ENCODE measurements at places on chromosomes 2 and 18.

DNA sequence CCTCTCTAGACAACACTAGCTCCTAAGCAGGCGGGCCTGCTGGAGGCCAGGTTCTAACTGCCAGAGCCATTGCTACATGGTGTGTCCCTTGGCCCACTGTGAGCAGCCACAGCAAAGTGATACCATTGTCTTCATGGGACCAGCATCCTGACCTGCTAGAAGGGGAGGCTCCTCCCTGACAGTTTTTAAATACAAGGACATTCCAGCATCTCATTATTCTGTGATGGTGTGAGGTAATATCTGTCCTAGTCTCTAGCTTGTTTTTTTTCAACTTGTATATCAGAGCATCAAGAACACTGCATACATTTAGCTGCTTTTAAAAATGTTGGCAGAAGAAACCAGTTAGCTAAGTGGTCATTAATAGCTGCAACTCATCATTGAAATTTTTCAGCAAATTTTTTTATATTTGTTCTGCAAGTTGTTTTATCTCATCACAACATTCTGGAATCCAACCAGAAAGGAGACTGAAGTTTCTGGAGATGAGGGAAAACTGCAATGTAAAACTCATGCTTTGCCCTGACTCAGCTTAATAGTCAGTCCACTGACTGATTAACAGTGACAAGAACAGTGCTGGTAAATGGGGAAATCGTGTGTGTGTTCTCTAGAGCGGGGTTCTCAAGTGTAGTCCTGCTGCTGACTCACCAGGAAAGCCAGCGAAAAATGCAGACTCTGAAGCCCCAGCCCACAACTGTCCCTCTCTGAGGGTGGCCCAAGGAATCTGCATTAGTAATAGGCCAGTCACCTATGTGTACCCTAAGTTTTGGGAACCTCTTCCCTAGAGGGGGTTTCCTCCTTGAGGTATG is 17.8 kb downstream of the MAPRE3 start:
- DNase-seq: no peak

GRCh38 chr18:46720521-46720920 is 36.3 kb downstream of the ST8SIA5 start:
- DNase-seq: no peak

DNA sequence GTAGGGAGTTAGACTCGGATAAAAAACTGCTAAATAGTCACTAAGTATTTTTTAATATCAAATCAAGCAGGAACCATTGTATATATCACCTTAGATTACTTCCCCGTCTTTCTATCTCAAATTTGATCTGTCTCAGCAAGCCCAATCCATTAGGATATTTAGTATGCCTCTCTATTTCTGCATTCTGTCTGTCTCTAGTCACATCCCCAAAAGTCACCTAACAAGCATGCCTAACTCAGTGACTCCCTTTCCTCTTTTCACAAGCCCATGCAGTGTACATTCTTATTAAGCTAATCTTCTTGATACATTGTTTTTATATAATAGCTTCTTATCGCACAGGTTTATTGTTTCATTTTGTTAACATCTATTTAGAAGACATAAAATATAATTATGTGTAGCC is 57.8 kb downstream of the PDE1A start:
- no peak for DNase-seq

GRCh38 chr18:80145196-80145804 is 36.2 kb downstream of the ADNP2 start:
- DNase-seq: no peak

- no peak for DNase-seq
These were observed 10.7 kb upstream of the CWC22 start for GRCh38 chr2:180017784-180018183.

- DNase-seq: no peak
These were observed 598 bp upstream of the C2orf69 start for GRCh38 chr2:199910338-199911051.

DNA sequence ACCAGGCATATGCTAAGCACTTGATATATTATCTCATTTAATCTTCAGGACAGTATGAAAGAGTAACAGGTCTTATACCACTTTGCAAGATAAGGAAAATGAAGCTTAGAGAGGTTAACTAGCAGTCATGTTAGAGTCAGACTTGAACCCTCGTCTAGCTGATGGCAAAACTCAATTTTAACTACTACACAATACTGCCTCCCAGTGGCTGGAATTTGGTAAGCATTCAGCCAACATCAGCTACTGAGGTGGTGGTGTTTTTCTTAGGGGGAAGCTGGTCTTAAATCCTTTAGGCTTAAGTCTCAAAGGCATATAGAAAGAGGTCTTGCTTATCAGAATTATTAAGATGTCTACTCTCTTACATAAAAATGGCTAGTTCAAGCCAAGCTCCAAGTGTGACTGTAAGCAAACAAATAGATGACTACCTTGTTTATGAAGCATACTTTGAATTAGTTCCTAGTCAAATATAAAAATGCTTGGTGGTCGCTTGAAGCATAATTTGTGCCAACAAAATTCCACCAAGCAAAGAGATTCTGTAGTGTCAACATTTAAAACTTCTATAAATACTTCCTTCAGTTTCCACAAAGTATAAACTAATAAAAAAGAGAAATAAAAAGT is 325.4 kb upstream of the FIGN start:
- peak; percentile 81 for DNase-seq

- peak; percentile 37 for DNase-seq
These were observed 2.3 kb upstream of the MAL start for GRCh38 chr2:95023222-95023597.

DNA sequence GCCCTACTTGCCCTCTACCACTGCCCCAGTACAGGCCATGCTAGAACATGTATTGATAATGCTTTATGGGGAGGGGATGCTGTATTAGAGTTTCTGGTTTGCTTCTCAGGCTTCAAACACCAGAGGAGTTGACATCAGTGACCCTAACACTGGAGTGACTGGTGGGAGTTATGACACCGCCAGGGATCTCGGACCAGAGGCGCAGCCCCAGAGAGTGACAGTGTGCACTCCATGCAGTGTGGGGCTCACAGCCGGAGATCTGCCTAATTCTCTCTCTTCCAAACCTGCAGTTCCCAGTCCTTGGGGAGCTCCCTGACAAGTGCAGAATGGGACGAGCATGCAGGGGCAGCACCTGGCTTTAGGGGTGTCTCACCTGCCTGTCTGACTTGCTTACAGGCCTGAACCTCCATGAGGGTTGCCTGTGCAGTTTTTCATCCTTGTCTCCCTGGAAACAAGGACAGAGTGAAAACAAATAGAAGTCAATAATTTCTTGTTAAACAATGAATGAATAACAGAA is 244.9 kb upstream of the MYT1L start:
- DNase-seq: no peak

DNA sequence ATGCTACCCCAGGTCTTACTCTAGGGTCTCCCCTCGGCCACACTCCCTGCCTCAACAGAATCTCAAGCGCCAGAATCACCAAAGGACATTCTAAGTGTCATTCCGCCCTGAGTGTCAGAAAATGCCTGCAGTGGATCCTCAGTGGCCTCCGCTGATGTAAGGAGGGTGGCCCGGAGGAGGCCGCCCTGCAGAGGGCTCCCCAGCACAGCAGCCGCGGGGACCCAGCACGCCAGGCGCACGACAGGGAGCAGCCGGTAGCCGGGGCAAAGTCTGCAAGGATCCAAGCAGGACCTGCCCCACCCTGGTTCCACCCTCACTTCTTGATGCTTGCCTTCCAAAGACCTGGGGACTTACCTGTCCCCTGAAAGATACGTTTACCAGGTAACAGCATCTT is 54.2 kb upstream of the ID2 start:
- no peak for DNase-seq

GRCh38 chr18:73153271-73153670 is 285.5 kb upstream of the NETO1 start:
- no peak for DNase-seq

GRCh38 chr2:138893746-138894145 is 113.6 kb upstream of the NXPH2 start:
- DNase-seq: no peak

DNA sequence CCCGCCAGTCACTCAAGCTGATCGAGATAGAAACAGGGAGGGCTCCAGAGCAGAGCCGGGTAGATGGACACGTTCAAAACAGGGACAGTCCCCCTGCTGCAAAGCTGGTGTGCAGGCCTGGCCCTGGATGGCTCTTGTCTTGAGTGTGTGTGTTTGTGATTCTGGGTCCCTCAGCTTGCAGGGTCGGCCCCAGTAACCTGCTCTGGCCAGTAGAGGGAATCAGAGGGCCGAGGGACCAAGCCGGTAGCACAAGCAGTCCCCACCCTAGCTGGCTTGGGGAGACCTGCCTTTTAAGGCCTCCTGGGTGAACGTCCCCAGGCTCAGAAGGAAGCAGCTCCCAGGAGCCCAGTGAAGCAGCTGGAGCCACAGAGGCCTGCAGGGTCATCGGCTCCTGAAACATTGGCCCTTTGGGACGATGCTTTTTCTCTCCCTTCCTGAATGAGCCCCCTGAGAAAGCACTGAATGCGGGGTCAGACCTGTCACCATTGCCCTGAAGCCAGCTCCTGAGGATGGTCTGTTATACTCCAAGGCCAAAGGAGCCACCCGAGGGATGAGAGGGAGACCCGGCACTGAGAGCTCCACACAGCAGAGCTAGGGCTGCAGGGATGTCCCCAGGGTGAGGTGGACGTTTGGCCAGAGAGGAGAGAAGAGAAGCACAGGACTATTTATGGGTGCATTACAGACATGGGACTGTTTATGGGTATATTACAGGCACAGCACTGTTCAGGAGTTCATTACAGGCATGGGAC is 15.4 kb upstream of the MLPH start:
- DNase-seq: peak; percentile 66

- DNase-seq: peak; percentile 56
These were observed 110.1 kb downstream of the ZNF385B start for GRCh38 chr2:179751163-179751809.

DNA sequence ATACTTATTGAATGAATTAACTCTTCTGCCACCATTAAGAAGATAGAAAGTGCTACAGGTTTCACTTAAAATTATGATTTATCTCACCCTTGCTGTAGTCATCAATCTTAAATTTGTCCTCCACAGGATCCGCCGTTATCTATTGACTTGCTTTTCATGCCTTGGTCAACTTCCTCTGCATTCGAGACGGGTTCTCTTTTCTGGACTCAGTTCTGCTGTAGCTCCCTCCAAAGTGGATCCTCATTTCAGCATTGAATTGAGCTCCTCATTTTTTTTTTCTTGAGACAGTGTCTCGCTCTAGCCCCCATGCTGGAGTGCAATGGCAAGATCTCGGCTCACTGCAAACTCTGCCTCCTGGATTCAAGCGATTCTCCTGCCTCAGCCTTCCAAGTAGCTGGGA is 27.6 kb downstream of the INPP5D start:
- DNase-seq: no peak

- DNase-seq: no peak
These were observed 20.9 kb downstream of the BCL2 start for GRCh38 chr18:63298400-63299365.

DNA sequence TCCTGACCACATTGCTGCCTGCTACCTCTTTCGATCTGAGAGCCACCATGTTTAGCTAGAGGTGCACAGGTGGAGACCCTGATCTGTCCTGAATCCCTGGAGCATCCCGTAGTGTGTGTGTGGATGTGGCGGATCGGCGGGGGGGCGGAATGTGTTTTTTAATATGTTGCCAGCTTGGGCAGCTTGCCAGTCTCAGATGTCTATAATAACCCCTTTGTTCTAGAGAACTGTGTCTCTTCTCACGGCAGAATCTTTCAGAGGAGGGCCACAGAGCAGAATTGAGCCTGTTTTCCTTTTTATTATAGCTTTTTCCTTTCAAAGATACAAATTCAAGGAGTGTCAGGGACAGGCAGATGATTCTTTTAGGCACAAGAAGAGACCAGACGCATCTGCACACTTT is 934.1 kb upstream of the KLHL29 start:
- DNase-seq: no peak

GRCh38 chr2:78895022-78895421 is 130.5 kb upstream of the REG3G start:
- no peak for DNase-seq

GRCh38 chr2:173997269-173997668 is 32.1 kb upstream of the SP3 start:
- no peak for DNase-seq

DNA sequence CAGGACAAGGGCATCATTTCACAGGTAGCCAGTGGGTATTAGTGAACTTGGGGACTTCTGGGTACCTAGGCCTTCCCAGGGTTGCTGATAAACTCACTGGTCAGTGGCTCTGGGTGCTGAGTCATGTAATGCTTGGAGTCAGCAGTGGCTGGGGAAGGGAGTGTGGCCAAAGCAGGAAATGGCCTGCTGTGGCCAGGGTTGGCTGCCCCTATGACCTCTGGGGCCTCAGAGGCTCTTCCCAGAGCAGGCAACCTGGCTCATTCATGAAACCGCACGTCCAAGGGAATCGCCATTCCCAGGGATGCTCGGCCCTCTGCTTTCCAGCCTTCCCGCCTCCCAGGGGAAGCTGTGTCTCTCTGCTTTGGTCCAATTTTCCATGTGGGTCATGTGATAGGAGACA is 294.9 kb downstream of the DYSF start:
- no peak for DNase-seq

GRCh38 chr18:58025733-58026132 is 18.3 kb upstream of the NEDD4L start:
- peak; percentile 51 for DNase-seq

DNA sequence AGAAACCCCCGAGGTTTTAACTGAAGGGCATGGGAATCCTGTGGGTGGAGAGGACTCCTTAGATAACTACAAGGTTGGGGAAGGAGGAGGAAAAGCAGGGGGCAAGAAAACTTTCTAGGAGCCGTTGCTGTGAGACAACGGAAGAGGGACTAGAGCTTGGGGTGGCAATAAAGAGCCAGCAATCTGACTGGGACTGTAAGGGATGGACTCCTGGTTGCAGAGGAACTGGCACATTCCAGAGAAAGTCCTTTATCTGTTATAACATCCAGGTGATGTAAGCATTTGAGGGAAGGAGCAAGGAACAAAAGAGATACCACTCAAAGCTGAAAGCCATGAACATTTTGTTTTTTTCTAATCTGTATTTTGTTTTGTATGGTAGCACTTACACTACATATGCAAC is 16.4 kb downstream of the CDCA7 start:
- no peak for DNase-seq

GRCh38 chr2:96625571-96626552 is 12.2 kb downstream of the KANSL3 start:
- no peak for DNase-seq

GRCh38 chr18:12821408-12821807 is 62.6 kb downstream of the PTPN2 start:
- no peak for DNase-seq

DNA sequence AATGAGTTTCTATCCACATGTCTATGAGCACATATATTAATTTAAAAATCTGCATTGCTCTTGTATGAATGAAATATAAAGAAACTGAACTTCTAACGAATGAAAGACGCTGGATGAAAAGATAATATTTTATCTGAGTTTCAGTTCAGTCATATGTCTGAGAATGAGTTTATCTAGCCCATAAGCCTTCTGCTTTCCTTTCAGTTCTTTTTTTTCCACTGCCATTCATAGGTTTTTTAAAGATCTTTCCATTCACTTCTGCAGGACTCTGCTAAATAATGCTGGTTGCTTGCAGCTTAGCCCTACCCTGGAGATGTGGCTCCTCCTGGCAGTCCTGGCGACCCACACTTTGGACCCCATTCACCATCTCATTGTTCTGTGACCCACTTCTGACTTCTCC is 109.0 kb downstream of the BCL2 start:
- DNase-seq: no peak

- peak; percentile 77 for DNase-seq
These were observed 898.9 kb downstream of the CPS1 start for GRCh38 chr2:211455216-211455841.
